Activated T-cell treated with anti-CD3 and anti-CD28 coated beads, Interleukin-2, amount 50 U/mL, for 48 hours (primary cell): ENCODE measurements at places on chromosomes 12 and 14.

- no peak for DNase-seq
Observed at GRCh38 chr14:101135796-101136742, 232.5 kb upstream of the RTL1 start.

- DNase-seq, result peak; percentile 37
Observed at GRCh38 chr14:33848706-33849454, 102.0 kb downstream of the EGLN3 start.

DNA sequence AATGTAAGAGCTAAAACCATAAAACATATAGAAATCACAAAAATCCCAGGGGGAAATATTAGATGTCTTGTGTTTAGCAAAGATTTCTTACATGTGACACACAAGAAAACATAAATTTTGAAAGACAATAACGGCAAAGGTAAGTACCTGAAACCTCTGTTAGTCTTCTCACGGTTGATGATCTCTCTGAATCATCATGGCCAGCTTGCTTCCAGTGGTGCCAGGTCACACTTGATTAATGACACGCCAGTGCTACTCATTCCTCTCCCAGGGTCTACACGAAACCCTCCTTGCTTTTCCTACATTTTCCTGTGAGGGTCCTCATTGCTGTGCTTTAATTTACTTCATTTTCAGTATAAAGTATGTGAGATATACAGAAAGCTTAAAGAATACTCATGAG lies 114.4 kb upstream of the PARP11 start:
- no peak for DNase-seq

DNA sequence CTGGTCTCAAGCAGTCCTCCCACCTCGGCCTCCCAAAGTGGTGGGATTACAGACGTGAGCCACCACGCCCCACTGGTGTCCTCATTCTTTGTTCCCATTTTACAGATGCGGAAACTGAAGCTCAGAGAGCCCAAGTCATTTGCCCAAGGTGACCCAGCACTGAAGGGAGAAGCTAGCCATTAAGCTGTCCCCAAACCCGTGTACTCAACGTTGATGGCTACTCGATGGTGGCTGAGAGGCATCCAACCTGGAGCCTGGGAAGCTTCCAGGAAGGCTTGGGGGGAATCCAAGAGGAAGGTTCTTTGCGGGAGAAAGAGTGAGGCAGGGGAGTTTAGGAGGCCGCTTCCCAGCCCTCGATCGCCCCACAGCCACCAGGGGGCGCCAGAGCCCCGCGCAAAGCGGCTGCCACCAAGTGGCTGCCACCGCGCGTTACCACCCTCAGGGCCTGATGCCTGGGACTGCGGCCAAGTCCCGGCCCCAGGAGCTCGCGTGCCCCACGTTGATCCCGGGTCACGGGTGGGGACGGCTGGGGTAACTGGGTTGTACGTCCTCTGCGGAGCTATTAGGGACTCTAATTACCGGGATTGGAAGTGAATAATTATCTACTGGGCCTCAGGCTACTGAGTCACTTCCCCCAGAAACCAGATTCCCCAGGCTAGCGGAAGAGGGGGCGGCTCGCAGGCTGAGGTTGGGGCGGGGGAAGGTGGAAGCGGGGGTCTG lies 8.8 kb upstream of the SH2B3 start:
- DNase-seq, result peak; percentile 93

- no peak for DNase-seq
Observed at GRCh38 chr14:72567226-72567625, 326.7 kb downstream of the DPF3 start.

- DNase-seq, result no peak
Observed at GRCh38 chr12:38648813-38649212, 256.6 kb downstream of the CPNE8 start.

DNA sequence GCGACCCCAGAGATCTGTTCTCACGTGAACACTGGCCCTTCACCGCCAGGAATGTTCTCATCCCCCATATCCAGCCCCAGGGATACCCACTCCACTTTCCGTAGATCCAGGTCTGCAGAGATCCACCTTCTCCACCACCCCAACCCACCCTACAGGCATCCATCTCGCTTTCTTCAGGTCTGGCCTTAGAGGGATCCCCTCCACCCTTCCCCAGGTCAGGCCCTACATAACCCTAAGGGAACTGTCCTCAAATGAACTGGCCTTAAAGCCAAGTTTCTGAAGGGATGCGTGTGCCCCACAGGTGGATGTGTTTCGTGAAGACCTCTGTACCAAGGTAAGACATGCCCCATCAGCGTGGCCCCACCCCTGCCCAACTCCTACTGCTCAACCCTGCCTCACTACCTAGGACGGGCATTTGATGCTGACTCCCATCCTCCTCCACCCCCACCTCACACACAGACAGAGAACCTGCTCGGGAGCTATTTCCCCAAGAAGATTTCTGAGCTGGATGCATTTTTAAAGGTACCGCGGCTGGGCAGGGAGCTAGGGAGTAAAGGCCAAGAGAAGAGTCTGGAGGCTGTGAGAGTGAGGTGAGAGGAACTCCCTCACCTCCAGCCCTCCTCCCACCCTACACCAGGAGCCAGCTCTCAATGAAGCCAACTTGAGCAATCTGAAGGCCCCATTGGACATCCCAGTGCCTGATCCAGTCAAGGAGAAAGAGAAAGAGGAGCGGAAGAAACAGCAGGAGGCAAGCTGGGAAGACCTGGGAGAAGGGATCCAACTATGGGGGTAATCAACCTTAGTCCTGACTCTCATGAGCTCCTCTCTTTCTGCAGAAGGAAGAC lies 912 bp downstream of the PSME1 start:
- peak; percentile 49 for DNase-seq

- no peak for DNase-seq
Observed at GRCh38 chr14:104143521-104144452, 5.4 kb downstream of the KIF26A start.

GRCh38 chr12:118436986-118437385 lies 60.6 kb downstream of the SUDS3 start:
- DNase-seq, result no peak

DNA sequence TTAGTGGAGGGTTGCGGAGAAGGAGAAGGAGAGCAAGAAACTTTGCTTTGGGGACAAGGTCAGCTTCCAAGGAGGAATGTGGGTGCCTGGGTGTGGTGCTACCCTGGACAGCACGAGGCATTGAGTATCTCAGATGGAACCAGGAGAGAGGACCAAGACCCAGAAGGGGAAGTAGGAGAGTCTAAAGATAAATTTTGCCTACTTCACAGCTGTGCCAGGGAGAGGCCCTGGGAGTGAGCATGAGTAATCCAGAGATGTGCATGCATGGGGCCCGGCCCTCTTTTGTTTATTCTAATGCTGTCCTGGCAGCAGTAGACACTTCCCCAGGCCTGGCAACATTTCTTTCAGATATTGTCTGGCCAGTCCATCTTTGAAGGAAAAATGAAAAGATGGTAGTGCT lies 49.5 kb upstream of the GNPNAT1 start:
- no peak for DNase-seq

- no peak for DNase-seq
Observed at GRCh38 chr12:117803001-117803400, 165.8 kb downstream of the KSR2 start.

DNA sequence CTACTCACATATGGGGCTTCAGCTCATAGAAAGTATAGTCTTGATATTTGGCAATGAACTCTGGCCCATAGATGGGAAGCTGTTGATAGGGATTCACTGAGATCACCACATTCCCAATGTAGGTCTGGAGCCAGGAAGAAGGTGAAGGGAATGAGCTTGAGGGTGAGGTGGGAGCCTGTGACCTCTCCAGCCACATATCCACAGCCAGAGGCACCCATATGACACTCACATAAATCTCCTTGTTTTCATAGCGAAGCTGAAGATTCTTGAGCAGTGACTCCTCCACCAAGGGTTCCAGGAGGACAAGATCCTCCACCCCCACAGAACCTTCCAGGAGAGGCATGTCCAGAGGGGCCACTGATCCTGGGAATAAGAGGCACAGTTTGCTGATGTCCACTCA lies 1.9 kb downstream of the MYO1A start:
- DNase-seq, result no peak

DNA sequence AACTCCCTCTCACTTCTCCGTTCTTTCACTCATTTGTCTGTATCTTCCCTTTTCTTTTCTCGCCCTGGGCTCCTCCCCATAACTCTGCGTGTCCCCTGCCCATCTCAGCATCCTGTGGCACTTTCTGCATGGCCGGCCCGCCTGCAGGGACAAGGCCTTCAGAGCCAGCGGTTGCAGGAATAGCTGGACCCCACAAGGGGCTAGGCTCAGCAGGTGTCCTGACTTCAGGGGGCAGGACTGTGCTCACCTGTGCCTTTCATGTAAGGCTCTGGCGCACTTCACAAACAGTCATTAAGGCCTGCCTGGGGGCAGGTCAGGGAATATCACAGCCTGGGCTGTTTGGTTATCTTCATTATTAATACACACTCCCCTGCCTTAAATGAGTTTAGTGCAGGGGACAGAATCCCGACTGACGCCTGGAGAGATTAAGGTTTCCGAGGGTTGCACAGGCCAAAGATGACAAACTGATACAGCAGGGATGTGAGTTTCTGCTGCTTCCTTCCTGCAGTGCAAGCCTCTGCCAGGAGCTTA lies 768.8 kb upstream of the TBX3 start:
- DNase-seq, result no peak

- DNase-seq, result no peak
Observed at GRCh38 chr12:15122344-15122743, 98.9 kb downstream of the RERG start.

DNA sequence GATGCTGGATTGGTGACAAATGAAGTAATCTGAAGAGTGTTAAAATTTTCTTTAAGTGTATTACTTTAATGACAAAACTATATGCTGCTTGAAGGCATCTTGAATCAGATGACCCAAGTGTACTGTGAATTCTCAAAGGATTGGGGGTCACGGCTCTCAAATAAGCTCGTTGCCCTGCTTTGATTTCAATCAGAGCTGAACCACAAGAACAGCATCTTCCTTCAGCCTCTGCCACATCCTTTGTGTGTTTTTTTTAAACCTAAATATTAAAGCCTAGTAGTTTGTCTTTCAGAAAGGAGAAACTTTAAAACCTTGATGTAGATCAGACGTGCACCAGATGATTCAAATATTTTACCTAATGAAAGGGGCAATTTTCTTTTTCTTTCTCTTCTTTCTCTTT lies 11.7 kb downstream of the ELK3 start:
- no peak for DNase-seq

DNA sequence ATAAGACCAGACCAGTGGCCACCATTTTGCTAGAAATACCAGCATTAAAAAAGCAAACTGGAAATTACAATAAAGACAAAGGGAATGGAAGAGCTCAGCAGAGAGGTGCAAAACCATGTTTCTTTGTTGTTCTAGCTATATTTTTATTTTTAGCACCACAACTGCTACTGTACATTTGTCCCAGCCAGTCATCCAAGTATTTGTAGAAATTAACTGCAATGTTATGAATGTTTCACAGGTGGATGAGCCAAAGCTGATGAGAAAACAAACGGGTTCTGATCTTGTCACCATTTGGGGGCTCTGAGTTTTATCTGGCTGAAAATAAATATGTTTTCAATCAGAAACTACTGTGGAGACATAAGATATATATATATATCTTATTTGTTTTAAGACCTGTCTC lies 24.9 kb upstream of the GCH1 start:
- DNase-seq, result no peak
